GM12878 (cell line): ENCODE measurements at places on chromosomes 7 and 10.
A peak's percentile ranks its signal among the peaks of the same experiment; 100 is the strongest.

GRCh38 chr7:42283553-42283952 lies 46.5 kb upstream of the GLI3 start:
- no peak overlapping the region for H3K4me3 ChIP-seq
- no peak overlapping the region for H3K27ac ChIP-seq
- DNase-seq: no peak
- H3K27me3 ChIP-seq: no peaks in the 10 kb centered on the region

GRCh38 chr10:101601541-101601940 lies 13.4 kb downstream of the DPCD start:
- H3K4me3 ChIP-seq: no peak overlapping the region
- DNase-seq: no peak
- H3K27ac ChIP-seq: no peak overlapping the region
- no peaks in the 10 kb centered on the region for H3K4me1 ChIP-seq

GRCh38 chr7:45979275-45980180 lies 58.5 kb upstream of the IGFBP3 start:
- H3K36me3 ChIP-seq: no peaks in the 10 kb centered on the region
- H3K4me3 ChIP-seq: no peak overlapping the region
- no peak overlapping the region for H3K27ac ChIP-seq
- no peak for DNase-seq
- no peaks in the 10 kb centered on the region for H3K27me3 ChIP-seq
- no peaks in the 10 kb centered on the region for H3K4me1 ChIP-seq

GRCh38 chr7:119664601-119665000 lies 608.4 kb upstream of the KCND2 start:
- no peak overlapping the region for H3K4me3 ChIP-seq
- H3K4me1 ChIP-seq: no peaks in the 10 kb centered on the region
- no peaks in the 10 kb centered on the region for H3K36me3 ChIP-seq
- no peak overlapping the region for H3K27ac ChIP-seq
- no peak for DNase-seq
- H3K27me3 ChIP-seq: no peaks in the 10 kb centered on the region

- H3K27ac ChIP-seq: 0 out of 2 replicates have a peak overlapping the region, but pooled peaks have one; percentile 31
- DNase-seq: no peak
- no peaks in the 10 kb centered on the region for H3K27me3 ChIP-seq
- H3K36me3 ChIP-seq: no peaks in the 10 kb centered on the region
- no peak overlapping the region for H3K4me3 ChIP-seq
- peaks cover 18% of the 10 kb centered on the region for H3K4me1 ChIP-seq
Observed at GRCh38 chr10:1673568-1674345, 63.6 kb downstream of the ADARB2 start.

DNA sequence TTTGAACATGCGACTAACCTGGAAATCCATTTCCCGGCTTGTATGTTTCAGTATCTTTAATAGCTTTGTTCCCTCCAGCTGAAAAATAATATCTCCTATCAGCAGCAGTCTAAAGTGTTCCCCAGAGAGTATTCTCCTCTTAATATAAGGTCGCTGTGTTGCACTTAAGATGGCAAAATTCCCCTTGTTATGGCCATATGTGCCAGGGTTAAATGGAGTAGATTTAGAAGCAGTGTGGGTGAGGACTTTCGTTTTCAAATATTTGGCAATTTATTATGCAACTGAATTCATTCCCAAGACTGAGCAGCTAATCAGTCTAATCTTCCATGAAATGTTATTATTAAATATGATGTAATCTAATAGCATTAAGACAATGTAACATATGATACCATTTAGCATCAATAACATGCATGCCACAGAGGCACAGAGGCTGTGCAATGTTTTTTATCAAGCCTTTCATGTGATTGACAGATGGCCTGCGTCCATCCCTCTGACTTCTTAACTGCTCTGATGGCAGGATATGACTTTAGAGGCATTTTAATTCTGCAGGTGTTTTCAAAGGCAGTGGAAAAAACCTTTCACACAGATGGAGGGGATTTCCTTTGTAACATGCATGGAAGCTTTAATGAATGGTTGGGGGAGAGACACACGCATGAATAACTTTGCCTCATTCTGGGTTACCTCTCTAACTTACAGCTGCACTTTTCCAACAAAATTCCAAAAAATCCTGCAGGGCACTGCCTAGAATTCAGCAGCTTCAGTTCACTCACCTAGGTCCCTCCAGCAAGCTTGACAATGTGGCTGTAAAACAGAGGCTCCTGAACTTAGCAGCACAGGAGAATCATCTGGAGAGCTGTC lies 55.1 kb upstream of the ZPBP start:
- DNase-seq: peak; percentile 76
- no peaks in the 10 kb centered on the region for H3K36me3 ChIP-seq
- H3K27me3 ChIP-seq: no peaks in the 10 kb centered on the region
- H3K4me1 ChIP-seq: peaks cover 46% of the 10 kb centered on the region
- H3K27ac ChIP-seq: peak overlapping the region; percentile 59
- H3K4me3 ChIP-seq: no peak overlapping the region

DNA sequence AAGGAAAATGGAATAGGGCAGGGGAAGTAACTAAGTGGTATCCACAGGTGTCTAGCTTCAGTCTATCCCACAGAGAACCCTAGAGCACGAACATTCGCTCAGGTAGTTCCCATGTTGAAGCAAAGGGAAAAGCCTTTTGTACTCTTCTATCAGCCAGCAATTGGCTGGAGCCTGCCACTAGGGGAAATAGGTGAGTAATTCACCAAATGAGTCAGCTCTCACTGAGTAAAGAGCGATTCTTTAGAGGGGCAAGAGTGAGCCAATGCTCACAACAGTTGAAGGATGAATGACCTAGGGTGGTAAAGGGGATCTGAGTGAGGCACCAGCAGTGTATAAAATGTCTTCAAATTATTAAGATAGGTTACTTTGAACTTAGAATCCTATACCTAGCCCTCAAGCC lies 94.1 kb upstream of the ZNF800 start:
- no peaks in the 10 kb centered on the region for H3K27me3 ChIP-seq
- H3K4me1 ChIP-seq: no peaks in the 10 kb centered on the region
- no peaks in the 10 kb centered on the region for H3K36me3 ChIP-seq

DNA sequence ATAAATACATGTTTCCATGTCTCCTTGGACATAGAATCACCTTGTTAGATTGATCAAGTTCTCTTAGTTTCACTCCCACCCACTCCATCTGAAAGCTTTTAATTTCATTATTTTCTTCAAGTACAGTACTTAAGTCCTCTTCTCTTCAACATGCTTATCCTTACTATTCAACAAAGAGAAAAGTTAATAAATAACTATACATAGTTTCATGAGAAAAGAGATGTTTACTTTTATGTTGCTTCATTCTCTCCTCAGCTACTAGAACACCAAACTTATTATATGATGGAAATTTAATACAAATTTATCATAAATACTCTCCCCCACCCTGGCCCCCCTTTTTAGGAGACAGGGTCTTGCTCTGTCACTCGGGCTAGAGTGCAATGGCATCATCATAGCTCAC lies 33.5 kb downstream of the ASZ1 start:
- H3K4me3 ChIP-seq: no peak overlapping the region
- H3K27me3 ChIP-seq: no peaks in the 10 kb centered on the region
- H3K36me3 ChIP-seq: no peaks in the 10 kb centered on the region
- DNase-seq: no peak
- no peaks in the 10 kb centered on the region for H3K4me1 ChIP-seq
- no peak overlapping the region for H3K27ac ChIP-seq

GRCh38 chr10:688312-689120 lies 952 bp downstream of the DIP2C start:
- no peaks in the 10 kb centered on the region for H3K4me1 ChIP-seq
- DNase-seq: no peak
- no peak overlapping the region for H3K4me3 ChIP-seq
- H3K36me3 ChIP-seq: no peaks in the 10 kb centered on the region
- no peak overlapping the region for H3K27ac ChIP-seq

- H3K4me1 ChIP-seq: no peaks in the 10 kb centered on the region
- H3K27me3 ChIP-seq: no peaks in the 10 kb centered on the region
- no peak for DNase-seq
- no peak overlapping the region for H3K27ac ChIP-seq
Observed at GRCh38 chr7:51340029-51340838, 23.6 kb upstream of the COBL start.

DNA sequence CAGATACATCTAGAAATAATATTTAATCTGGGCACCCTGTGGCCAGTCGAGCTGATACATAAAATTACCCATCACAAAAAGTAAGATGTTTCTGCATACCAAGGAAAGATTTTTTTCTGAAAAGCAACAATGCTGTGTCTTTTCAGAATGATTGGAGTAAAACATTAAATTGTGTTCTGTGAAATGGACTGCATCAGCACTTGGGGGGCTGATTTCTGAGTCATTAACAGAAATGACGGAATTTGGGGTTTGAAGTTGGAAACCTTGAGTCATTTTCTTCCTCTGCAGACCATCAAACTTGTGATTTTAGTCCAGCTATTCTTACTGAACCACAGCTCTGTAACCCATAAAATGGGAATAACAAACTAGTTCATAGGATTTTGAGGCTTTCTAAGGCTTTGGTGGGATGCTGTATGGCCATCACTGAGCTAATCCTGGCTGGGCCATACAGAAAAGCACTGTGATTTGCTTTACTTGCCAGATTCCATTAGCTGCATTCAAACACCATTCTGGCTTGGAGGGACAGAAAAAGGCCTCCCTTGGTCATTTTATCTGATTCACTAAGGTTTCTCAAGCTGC lies 739.4 kb upstream of the IGFBP3 start:
- no peak for DNase-seq
- H3K36me3 ChIP-seq: no peaks in the 10 kb centered on the region
- H3K4me1 ChIP-seq: no peaks in the 10 kb centered on the region
- no peaks in the 10 kb centered on the region for H3K27me3 ChIP-seq

- no peaks in the 10 kb centered on the region for H3K36me3 ChIP-seq
- no peaks in the 10 kb centered on the region for H3K27me3 ChIP-seq
- no peak overlapping the region for H3K27ac ChIP-seq
- DNase-seq: no peak
- H3K4me1 ChIP-seq: no peaks in the 10 kb centered on the region
Observed at GRCh38 chr10:103038570-103038969, 120.5 kb downstream of the CNNM2 start.

GRCh38 chr10:78529262-78529661 lies 495.6 kb downstream of the RPS24 start:
- no peak for DNase-seq
- no peak overlapping the region for H3K27ac ChIP-seq
- H3K27me3 ChIP-seq: no peaks in the 10 kb centered on the region
- no peaks in the 10 kb centered on the region for H3K36me3 ChIP-seq
- no peaks in the 10 kb centered on the region for H3K4me1 ChIP-seq

DNA sequence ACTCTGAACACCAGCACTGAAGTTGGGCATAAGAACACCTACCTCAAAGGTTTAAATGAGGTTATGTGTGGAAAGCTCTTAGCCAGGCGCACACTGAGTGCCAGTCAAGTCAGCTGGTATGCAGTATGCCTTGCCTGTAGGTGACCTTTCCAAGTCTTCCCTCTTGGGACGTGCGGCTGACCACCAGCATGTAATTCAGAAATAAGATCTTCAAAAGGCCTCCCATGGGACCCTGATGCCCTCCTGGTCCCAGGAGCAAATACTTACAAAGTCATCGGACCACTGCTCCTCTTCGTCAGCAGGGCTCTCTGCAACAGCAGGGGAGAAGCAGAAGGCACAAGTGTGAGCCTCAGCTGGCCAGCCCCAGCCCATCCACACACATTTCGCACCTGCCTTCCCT lies 40.8 kb downstream of the BLNK start:
- peaks cover 24% of the 10 kb centered on the region for H3K36me3 ChIP-seq
- peaks cover 14% of the 10 kb centered on the region for H3K4me1 ChIP-seq
- H3K27me3 ChIP-seq: no peaks in the 10 kb centered on the region
- no peak overlapping the region for H3K4me3 ChIP-seq
- peak; percentile 48 for DNase-seq
- peak overlapping the region; percentile 51; the same call in 1 of the 2 replicates for H3K27ac ChIP-seq

GRCh38 chr10:43308515-43308914 lies 41.6 kb upstream of the RASGEF1A start:
- H3K4me3 ChIP-seq: no peak overlapping the region
- no peaks in the 10 kb centered on the region for H3K36me3 ChIP-seq
- no peaks in the 10 kb centered on the region for H3K4me1 ChIP-seq
